ENCODE measurements at places on chromosomes 3 and 15. TPM values are rescaled to one million over a fixed set of nuclear protein-coding genes. Genes with fewer than 3 reads are reported as not detected.
A peak's percentile ranks its signal among the peaks of the same experiment; 100 is the strongest.

DNA sequence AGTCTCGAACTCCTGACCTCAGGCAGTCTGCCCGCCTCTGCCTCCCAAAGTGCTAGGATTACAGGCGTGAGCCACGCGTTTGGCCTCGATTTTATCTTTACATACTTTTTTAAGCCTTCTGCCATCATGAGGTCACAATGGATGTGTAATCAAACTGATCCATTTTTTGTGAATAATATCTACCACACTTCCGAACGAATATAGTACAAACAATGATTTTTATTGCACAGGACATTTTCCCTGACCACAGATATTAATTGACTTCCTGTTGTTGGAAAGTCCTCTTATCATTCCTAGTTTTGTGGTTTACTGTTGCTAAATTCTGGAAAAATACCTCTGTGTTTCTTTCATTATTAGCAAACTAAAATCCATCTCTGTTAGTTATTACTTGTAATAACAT lies 68.9 kb downstream of the MINDY2 start:
- DNase-seq, result no peak
- H3K36me3 ChIP-seq, result no peaks in the 10 kb centered on the region
- H3K27me3 ChIP-seq, result no peaks in the 10 kb centered on the region
- no peak overlapping the region for H3K27ac ChIP-seq

DNA sequence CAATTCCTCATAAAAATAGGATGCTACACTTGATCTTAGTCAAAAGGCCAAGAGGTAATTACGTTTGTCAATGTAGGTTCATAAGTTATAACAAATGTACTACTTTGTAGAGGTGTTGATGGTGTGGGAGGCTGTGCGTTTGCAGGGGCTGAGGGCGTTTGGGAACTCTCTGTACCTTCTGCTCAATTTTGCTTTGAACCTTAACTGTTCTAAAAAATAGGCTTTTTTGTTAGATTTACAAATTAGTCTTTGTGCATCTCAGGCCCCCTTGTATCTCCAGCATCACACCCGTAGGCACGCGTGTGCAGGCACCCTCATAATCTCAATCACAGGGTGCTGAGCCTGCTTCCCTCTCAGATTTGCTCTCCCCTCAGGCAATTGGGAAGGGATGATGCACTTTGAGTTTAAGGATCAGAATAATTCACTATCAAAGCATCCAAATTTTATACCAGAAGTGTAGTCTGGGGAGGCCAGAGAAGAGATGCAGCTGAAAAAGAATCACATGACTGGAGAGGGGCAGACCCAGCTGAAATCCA lies 36.1 kb upstream of the STRIT1 start:
- no peaks in the 10 kb centered on the region for H3K27me3 ChIP-seq
- H3K27ac ChIP-seq, result no peak overlapping the region
- peaks cover 4% of the 10 kb centered on the region for H3K4me1 ChIP-seq

GRCh38 chr15:52673312-52673711 lies 5.9 kb downstream of the ATOSA start:
- no peak overlapping the region for H3K4me3 ChIP-seq
- no peaks in the 10 kb centered on the region for H3K27me3 ChIP-seq
- H3K4me1 ChIP-seq, result peaks cover 41% of the 10 kb centered on the region
- peak overlapping the region; percentile 82 for H3K27ac ChIP-seq
- DNase-seq, result no peak

DNA sequence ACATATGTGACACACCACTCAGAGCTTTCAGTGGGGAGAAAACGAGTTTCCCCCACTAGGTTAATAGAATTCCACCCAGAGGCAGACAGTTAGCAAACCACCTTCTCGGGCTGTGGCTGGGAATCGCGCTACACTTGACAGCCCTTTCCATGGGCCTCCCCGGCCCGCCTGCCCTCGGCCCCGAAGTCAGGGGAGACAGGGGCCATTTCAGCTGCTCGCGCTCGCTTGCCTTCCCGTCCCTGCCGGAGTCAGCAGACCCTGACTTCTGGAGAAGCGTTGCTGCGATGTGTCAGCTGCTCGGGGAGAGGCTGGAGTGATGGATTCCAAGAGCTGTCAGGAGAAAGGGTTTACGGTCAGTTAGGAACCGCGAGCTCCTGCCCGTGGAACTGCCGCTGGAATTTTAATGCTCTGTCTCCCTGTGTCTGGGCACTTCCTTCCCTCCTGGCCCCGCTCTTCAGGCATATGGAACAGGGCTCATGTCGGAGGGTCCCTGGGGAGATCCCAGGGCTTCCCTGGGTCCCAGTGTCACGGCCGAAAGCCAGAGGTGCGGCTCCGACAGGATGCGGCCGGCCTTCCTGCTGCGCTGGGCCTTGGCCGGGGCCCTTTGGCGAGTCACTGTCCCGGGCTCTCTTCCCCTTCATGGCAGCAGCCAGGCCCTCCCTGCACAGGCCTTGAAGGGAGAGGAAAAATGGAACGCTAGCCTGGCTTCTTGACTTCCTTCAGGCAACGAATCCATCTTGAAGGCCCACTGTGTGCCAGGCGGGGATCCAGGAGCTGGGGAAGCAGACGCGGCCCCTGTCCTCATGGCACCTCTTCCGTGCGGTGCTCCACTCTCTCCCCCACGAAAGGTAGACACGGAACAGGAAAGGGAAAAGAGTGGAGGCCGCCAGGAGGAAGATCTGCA lies 38.4 kb upstream of the VPS8 start:
- H3K27me3 ChIP-seq, result peaks cover 17% of the 10 kb centered on the region
- no peaks in the 10 kb centered on the region for H3K4me1 ChIP-seq
- no peak for DNase-seq
- H3K4me3 ChIP-seq, result no peak overlapping the region

DNA sequence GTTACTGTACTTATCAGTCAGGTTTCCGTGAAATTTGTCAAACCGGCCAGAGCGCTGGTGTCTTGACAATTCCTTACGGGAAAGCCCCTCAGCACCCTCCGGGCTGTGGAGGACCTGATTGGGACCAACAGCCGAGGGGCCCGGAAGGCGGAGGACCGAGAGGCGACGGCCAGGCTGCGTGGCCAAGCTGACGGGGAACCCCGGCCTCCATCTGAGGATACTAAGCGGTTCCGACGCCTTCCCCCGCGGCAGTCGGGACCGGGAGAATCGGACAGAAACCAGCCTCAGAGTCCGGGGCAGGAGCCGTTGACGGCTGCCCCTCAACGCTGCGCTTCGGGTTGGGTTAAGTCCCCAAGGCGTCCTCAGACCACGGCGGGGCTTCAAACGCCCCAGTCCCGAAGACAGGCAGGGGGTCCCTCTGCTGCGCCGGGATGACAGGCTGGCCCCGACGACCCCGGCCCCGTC lies 499 bp downstream of the ALDH1A2 start:
- peak; percentile 3 for DNase-seq
- peaks cover 53% of the 10 kb centered on the region for H3K27me3 ChIP-seq
- peak overlapping the region; percentile 75 for H3K4me3 ChIP-seq
- no peak overlapping the region for H3K27ac ChIP-seq
- H3K4me1 ChIP-seq, result peaks cover 13% of the 10 kb centered on the region

- peaks cover 5% of the 10 kb centered on the region for H3K36me3 ChIP-seq
- peak; percentile 73 for DNase-seq
- H3K27me3 ChIP-seq, result no peaks in the 10 kb centered on the region
- H3K4me1 ChIP-seq, result peaks cover 95% of the 10 kb centered on the region
- peak overlapping the region; percentile 90 for H3K27ac ChIP-seq
- H3K4me3 ChIP-seq, result peak overlapping the region; percentile 88
These were observed 6.8 kb downstream of the CSK start for GRCh38 chr15:74788683-74789151.

Gene KLHL40
- not detected for total RNA-seq

Gene ONECUT1
- not detected for total RNA-seq

Gene PEX11A
- 4.0 TPM for total RNA-seq

Gene LYZL4
- not detected for total RNA-seq

Gene ADGRG7
- not detected for total RNA-seq

Gene WDR49
- 0.31 TPM for total RNA-seq

Gene C2CD4A
- total RNA-seq, result 0.46 TPM
